ENCODE measurements at places on chromosomes 11 and 22. TPM values are rescaled to one million over a fixed set of nuclear protein-coding genes. Genes with fewer than 3 reads are reported as not detected.

KREMEN1 gene
- 5.7 TPM for total RNA-seq

RIMBP3C gene
- total RNA-seq: 0.63 TPM

C11orf97 gene
- not detected for total RNA-seq

SPCS2 gene
- total RNA-seq: 43.5 TPM

DNA sequence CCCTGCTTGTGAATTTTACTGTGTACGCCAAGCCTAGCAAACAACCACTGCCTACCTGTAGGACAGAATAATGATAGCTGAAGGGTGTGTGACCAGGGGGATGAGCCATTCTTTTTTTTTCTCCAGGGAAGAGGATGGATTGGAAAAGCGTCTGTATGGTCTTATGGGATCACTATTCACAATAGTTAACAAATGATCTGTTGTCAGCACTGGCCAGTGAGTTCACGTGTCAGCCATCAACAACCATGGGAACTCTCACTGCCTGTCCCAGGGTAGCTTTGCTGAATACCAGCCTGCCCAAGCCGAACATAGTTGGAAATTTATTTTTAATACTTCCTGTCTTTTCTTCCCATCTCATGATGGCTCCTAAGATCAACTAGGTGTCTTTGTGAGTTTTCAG lies 170.2 kb downstream of the ST3GAL4 start:
- no peak for DNase-seq

DNA sequence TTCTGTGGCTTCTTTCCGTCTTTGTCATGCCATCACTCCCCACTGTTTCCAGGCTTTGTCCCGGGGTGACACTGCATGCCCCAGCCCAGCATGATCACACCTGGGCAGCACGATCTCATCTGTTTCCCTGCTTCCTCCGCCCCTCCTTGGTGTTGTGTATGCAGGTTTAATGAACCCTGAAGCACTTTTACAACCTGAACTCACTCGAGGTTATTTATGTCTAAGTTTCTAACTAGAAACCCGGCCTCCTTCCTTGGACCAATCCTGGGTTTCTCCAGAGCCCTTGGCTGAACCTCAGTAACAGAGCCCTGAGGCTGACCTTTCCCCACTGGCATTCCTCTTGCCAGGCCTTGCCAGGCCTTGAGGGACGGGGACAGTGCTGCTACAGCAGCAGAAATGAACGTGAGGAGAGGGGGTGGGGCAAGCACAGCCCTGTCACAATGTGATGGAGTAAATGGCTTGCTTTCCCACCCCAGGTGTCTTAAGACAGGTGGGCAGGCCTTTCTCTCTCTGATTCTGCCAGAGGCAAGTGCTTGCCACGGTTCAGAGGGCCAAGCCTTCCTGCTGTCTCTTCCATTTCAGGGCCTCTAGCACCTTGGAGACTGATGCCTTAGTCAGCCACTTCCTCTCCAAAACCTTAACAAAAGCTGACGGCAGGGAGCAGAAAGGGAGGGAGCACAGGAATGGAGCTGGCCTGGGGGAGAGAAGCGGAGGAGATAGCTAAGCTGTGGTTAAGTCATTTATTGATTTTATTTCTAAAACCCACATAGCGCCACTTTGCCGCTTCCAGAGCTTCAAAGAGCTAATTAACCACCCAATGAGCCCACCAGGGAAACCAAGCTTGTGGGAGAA lies 3.1 kb upstream of the PYGM start:
- peak; percentile 74 for DNase-seq

HSPB2 gene
- 3.3 TPM for total RNA-seq
